ENCODE measurements at places on chromosomes 6 and 20. TPM values are rescaled to one million over a fixed set of nuclear protein-coding genes. Genes with fewer than 3 reads are reported as not detected.
A peak's percentile ranks its signal among the peaks of the same experiment; 100 is the strongest.

Gene ZNF311
- polyA plus RNA-seq: 0.36 TPM

Gene HCRTR2
- not detected for polyA plus RNA-seq

Gene C20orf141
- polyA plus RNA-seq: not detected

Gene CGA
- not detected for polyA plus RNA-seq

Gene CCDC170
- polyA plus RNA-seq: not detected

Gene SNRNP48
- 9.3 TPM for polyA plus RNA-seq

Gene BFSP1
- not detected for polyA plus RNA-seq

Gene CFB
- 0.22 TPM for polyA plus RNA-seq

Gene CCN2
- not detected for polyA plus RNA-seq

Gene OXT
- 0.91 TPM for polyA plus RNA-seq

GRCh38 chr20:19557291-19557690 lies 200.8 kb upstream of the RIN2 start:
- DNase-seq: no peak
- H3K4me1 ChIP-seq: no peaks in the 10 kb centered on the region

DNA sequence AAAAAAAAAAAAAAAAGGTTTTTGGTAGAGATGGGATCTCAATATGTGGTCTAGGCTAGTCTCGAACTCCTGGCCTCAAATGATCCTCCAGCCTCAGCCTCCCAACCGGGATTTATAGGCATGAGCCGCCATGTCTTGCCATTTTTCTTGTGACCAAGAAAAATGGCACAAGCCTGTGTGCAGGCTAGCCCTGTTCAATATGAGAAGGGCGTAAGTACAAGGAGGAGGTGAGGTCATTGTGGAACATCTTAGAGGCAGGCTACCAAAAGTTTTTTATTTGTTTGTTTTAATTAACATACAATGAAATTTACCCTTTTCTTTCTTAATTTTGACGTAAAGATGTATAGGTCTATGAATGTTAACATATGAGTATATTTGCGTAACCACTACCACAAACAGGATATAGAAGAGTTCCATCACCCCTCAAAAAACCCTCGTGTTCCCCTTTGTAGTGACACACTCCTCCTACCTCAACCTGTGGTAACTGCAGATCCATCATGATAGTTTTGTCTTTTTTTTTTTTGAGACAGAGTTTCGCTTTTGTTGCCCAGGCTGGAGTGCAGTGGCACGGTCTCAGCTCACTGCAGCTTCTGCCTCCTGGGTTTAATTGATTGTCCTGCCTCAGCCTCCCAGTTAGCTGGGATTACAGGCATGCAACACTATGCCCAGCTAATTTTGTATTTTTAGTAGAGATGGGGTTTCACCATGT lies 28.3 kb upstream of the KIF3B start:
- H3K4me1 ChIP-seq: peaks cover 27% of the 10 kb centered on the region
- peak overlapping the region; percentile 38 for H3K4me3 ChIP-seq
- H3K27ac ChIP-seq: peak overlapping the region; percentile 87
- peaks cover 3% of the 10 kb centered on the region for H3K36me3 ChIP-seq
- DNase-seq: peak; percentile 89

- peak overlapping the region; percentile 68 for H3K27ac ChIP-seq
- peak overlapping the region; percentile 96 for H3K4me3 ChIP-seq
- no peaks in the 10 kb centered on the region for H3K36me3 ChIP-seq
- no peaks in the 10 kb centered on the region for H3K27me3 ChIP-seq
- H3K4me1 ChIP-seq: peaks cover 86% of the 10 kb centered on the region
Observed at GRCh38 chr6:87697581-87698546, 4.2 kb downstream of the AKIRIN2 start.

- no peak for DNase-seq
- H3K4me1 ChIP-seq: peaks cover 31% of the 10 kb centered on the region
- H3K4me3 ChIP-seq: no peak overlapping the region
- H3K27ac ChIP-seq: peak overlapping the region; percentile 15
- no peaks in the 10 kb centered on the region for H3K27me3 ChIP-seq
Observed at GRCh38 chr20:2918096-2919049, 45.1 kb downstream of the PTPRA start.

- H3K27ac ChIP-seq: no peak overlapping the region
- H3K4me1 ChIP-seq: peaks cover 2% of the 10 kb centered on the region
- no peak overlapping the region for H3K4me3 ChIP-seq
- no peaks in the 10 kb centered on the region for H3K36me3 ChIP-seq
- H3K27me3 ChIP-seq: peaks cover 5% of the 10 kb centered on the region
Observed at GRCh38 chr6:168506460-168506859, 65.5 kb downstream of the SMOC2 start.

DNA sequence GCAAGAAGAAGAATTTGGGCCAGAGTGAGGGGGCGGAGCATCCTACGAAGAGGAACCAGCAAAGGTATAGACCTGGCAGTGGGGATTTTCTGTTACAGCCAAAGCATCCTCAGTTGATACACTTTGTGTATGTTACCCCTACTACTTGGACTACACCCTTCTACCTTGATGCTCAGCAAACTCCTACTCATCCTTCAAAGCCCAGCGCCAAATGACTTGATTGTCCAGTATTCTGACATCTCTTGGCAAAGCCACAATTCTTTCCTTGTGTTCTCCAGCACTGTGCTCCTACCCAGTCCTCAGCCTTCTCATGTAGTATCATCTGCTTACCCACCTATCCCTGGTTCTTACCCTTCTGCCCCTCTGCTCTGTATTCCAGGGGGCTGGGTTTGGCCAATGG lies 21.7 kb upstream of the CTNNBL1 start:
- DNase-seq: no peak
- H3K4me3 ChIP-seq: no peak overlapping the region
- H3K27ac ChIP-seq: no peak overlapping the region
- no peaks in the 10 kb centered on the region for H3K4me1 ChIP-seq

DNA sequence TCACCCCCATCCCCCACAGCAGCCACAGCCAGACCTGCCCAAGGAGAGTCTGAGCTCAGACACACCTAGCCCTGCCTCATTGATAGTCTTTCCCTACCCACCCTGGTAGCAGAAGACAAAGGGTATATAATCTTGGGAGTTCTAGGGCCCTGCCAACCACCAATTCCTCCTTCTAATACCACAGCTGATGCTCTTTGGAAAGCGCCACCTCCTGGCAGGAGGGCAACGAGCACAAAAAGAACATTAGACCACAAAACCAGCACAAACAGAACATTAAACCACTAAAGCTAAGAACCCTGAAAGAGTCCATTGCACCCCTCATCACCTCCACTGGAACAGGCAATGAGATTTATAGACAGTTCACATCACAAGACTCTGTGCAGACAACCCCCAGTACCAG lies 195.8 kb upstream of the FUT9 start:
- no peaks in the 10 kb centered on the region for H3K36me3 ChIP-seq
- H3K4me1 ChIP-seq: no peaks in the 10 kb centered on the region
- H3K27ac ChIP-seq: no peak overlapping the region
- peaks cover 3% of the 10 kb centered on the region for H3K27me3 ChIP-seq
- H3K4me3 ChIP-seq: no peak overlapping the region
- no peak for DNase-seq

- no peak overlapping the region for H3K27ac ChIP-seq
- no peak for DNase-seq
- no peaks in the 10 kb centered on the region for H3K27me3 ChIP-seq
- no peaks in the 10 kb centered on the region for H3K36me3 ChIP-seq
- no peaks in the 10 kb centered on the region for H3K4me1 ChIP-seq
- H3K4me3 ChIP-seq: no peak overlapping the region
Observed at GRCh38 chr20:9458138-9458796, 56.1 kb upstream of the LAMP5 start.

DNA sequence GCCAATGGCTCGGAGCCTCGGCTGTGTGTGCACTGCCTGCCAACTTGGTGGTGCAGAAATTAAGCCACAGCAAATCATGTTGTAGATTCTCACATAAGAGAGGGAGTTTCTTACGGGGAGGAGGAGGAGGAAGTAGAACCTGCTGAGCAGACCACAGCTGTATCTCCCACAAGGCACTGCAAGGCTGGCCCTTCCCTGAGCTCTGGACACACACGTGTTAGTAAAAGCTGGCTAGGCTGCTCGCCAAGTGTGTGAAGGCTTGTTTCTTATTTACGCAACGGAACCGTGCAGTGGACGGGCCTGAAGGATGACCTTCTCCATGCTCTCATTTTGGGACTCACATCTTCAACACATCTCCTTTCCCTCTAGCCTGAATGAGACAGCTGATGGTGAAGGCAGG lies 15.7 kb upstream of the QKI start:
- peaks cover 18% of the 10 kb centered on the region for H3K27me3 ChIP-seq
- H3K4me1 ChIP-seq: peaks cover 8% of the 10 kb centered on the region
- no peak overlapping the region for H3K27ac ChIP-seq
- H3K36me3 ChIP-seq: no peaks in the 10 kb centered on the region

GRCh38 chr20:2742431-2742830 lies 49.9 kb downstream of the EBF4 start:
- no peaks in the 10 kb centered on the region for H3K36me3 ChIP-seq
- peak overlapping the region; percentile 96 for H3K27ac ChIP-seq
- no peaks in the 10 kb centered on the region for H3K27me3 ChIP-seq
- DNase-seq: no peak

GRCh38 chr6:131117878-131118277 lies 17.4 kb upstream of the AKAP7 start:
- H3K27me3 ChIP-seq: no peaks in the 10 kb centered on the region
- H3K36me3 ChIP-seq: no peaks in the 10 kb centered on the region
- no peak for DNase-seq
- H3K4me3 ChIP-seq: no peak overlapping the region
- no peak overlapping the region for H3K27ac ChIP-seq
- H3K4me1 ChIP-seq: no peaks in the 10 kb centered on the region

DNA sequence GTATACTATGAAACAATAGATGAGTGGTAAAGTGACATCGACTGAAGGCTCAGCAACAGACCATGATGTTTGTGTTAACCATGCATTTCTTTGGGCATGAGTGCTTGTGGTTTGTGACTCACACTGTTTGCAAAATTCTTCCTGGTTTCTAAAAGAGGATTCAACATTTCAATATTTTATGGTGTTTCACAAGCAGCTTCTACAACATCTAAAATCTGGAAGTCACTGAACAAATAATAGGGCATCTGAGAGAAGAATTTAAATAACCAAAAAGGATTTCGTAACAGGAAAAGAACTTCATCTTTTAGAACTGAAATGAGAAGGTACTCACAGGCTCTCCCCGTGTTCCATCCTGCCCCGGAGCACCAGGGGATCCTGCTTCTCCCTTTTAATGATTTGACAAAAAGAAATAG lies 146.2 kb downstream of the COL21A1 start:
- DNase-seq: no peak
- no peaks in the 10 kb centered on the region for H3K4me1 ChIP-seq
- H3K27me3 ChIP-seq: no peaks in the 10 kb centered on the region
- H3K36me3 ChIP-seq: no peaks in the 10 kb centered on the region

DNA sequence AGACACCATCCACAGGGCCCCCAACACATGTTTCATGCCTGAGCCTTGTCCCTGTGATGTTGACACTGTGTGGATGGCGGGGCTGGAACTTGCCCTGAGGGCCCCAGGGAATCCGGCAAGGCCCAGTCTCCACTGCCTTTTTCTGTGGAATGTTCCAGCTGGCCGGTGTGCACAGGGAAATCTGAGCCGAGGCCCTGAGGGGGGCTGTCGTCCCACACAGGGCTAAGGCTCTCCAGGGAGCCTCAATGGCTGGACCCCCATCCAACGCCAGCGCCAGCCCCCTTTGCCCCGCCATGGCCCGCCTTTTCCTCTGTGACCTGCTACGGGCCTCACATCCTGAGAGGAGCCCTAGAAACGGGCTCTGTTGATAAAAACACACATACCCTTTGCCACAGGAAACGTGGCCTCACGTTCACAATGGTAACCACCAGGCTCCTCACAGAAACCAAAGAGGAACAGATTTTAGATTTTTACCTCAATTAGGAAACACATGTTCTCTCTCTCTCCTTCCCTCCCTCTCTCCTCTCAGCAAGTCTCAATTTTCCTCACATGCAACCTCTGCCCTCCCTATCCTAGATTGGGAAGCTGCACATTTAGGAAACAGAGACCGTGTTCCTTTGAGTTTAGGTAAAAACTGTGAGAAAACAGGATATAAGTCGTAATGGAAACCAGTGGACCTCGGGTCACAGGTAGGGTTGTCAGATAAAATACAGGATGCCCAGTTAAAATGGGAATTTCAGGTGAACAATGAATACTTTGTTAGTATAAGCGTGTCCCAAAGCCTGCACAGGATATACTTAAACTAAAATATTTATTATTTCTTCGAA lies 13.7 kb upstream of the ZNF831 start:
- peaks cover 17% of the 10 kb centered on the region for H3K36me3 ChIP-seq
- H3K4me1 ChIP-seq: peaks cover 97% of the 10 kb centered on the region
- H3K27me3 ChIP-seq: no peaks in the 10 kb centered on the region
- H3K4me3 ChIP-seq: peak overlapping the region; percentile 74

DNA sequence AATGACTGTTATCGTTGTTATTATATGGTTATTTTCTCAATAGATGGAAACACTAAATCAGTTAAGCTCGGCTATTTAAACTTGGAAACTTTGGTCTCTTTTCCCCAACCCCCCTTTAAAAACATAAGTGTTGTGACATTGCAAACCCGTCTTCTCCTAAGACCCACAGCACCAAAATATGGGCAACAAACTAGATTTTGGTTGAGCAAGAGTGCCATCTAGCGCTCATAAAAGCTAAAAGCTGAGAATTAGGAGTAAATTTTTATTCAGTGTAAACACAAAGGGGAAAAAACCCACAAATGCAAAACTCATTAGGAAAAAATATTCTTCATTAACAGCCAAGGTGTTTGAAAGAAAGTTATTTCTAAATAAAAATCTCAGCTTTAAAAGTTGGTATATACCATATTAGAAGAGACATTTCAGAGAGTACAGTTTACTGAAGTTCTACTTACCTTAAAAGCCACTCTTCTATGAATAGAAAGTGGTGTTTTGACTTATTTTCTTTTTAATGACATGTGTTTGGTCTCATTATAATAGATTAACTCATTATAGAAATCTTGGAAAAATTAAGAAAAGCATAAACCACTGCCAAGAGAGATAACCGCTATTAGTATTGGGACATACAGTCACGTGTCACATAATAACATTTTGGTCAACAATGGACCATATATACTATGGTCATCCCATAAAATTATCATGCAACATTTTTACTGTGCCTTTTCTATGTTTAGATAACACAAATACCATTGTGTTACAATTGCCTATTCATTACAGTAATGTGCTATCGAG lies 21.1 kb downstream of the SESN1 start:
- peak; percentile 53 for DNase-seq
- no peaks in the 10 kb centered on the region for H3K36me3 ChIP-seq

DNA sequence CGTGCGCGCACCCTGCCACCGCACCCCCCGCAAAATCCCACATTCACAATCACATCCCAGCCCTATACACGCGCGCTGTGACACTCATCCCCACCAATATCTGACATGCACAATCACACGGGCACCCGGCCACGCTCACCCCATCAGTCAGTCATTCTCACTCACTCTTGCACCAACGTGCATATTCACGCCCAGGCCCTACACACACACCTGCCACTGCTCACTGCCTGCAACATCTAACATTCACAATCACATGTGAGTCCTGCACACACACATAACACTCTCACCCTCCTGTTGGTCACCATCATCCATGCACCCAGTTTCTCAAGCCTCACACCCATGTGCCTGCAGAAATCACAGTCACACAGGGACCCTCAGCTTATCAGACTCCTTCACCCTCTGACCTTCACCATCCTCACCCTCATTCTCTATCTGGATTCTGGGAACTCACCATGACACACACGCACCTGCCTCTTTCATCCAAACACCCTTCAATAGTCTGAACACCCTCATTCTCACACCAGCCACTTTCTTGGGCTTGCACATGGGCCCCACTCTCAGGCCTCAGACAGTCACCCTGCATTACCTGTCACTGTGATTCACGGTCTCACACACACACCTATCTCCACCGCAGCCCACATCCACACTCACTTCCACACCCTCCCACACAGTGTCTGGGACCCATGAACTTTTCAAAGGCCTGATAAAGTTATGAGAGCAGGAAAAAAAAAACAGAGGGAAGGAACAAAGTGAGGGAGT lies 748 bp upstream of the ATP9A start:
- H3K27ac ChIP-seq: no peak overlapping the region
- H3K4me3 ChIP-seq: peak overlapping the region; percentile 58
- H3K36me3 ChIP-seq: peaks cover 5% of the 10 kb centered on the region
- peaks cover 10% of the 10 kb centered on the region for H3K4me1 ChIP-seq

Data from naive thymus-derived CD8-positive, alpha-beta T cell (primary cell).